ENCODE measurements at places on chromosomes 6 and 20.

DNA sequence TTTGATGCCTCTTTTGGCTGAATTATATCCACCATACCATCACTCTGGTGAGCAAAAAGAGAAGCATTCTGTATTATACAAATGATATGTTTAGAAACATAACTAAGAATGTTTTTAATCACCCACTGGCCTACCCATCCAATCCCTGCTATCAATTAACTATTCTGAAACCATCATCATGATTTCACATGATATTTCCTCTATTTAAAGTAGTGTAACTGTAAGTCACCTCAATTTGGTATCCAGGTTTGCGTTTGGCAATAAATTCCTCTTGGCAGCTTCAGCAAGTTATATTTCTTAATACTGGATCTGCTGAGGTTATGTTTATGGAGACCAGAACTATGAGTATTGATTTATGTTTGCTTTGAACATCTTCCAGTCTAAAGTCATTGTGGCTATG is 332.1 kb downstream of the UTRN start:
- DNase-seq: no peak

GRCh38 chr6:150078788-150079187 is 9.9 kb upstream of the ULBP3 start:
- no peak for DNase-seq

DNA sequence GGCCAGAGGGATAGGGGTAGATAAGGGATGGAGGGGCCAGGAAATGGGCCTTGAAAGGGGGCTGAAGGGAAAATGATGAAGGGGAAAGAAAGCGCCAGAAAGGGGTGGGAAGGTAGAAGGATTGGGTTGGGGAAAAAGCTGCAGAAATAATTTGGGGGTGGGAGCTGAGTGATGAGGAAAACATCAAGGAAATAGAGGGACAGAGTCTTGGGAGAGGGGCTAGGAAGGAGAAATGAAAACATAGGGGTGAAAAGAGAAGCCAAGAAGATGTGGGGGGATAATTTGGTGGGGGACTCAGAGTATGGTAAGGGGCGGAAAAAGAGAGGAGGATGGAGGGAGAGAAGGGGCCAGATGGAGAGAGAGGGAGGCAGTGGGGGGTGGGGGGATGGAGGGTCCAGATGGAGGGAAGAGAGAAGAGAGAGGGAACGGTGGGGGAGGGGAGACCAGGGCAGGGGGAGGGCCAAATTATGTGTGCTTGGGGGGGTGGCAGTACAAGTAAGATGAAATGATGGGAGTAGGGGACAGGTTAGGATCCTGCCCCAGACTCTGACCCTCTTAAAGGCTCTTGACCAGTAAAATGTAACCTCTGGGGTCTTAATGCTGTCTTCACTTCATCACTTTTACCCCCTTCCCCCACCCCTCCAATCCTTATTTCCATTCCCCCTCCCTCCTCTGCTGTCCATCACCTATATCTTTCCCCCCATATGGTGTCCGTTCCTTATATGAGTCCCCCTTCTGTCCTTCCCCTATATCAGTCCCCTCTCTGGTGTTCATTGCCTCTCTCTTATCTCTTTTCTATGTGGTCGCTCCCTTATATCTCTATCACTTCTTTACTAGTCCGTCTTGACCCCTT is 852 bp downstream of the SYNGAP1 start:
- no peak for DNase-seq

DNA sequence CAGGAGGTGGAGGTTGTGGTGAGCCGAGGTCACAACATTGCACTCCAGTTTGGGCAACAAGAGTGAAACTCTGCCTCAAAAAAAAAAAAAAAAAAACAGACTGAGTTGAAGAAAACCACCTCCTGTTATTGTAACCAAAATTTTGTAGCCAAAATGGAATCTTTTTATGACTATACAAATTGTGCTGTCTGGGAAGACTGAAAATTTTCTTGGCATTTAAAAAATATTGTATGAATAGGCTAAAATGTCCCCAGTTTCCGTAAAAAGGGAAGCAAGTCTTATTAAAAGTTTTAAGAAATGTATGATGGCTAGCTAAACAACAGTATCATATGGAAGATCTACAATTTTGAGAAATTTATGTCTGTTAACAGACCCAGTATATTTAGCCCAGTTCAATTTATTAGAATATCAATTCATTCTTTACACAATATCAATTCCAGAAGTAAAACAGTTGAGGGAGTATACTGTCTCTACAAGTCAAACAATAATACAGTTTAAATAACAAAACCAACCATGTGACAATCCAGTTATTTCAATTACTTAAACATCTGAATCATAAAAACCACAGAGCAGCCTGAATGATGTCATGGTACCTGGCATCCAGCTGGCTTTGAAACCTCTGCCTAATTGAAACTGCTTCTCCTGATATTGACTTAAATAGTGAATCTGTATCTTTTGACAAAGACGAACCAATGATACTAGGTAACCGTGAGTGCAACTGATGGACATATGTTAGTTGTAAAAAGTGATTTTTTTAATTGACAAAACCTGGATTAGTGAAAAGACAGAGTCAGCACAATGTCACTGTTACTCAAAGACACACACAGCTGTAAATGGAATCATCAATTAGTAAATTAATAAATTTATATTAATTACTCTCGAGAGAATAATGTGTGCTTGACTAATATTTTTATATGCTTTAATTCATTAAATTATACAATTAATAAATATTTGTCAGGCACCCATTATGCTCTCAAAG is 166.6 kb upstream of the MARCKS start:
- DNase-seq: no peak

- no peak for DNase-seq
These were observed 22.7 kb upstream of the HLA-DQA1 start for GRCh38 chr6:32614366-32615081.

DNA sequence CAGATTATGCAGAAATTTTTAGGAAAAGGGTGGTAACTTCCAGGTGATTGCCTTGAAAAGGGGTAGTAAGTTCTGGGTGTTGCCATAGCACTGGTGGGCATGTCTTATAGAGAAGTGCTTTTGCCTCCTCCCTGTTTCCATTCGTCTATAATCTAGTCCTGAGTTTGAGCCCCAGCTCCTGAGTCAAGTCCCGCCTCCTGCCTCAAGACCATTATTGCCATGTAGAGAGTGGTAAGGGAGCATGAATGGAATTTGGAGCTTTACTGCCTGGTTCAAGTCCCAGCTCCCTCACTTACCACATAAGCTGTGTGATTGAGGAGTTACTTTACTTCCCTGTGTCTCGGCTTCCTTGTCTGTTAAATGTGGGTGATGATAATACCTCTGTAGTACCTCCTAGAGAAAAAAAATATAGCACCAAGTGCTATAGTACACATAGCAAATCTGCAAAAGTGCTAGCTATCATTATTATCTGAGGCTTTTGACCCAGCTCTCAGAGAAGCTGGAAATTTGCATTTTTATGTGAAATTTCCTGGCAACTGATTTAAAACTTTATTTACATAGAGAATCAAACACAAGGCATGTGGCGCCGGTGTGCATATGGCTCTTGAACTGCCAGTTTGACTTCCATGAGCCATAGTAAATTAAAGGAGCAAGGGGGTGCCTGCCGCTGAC is 36.0 kb downstream of the TGM6 start:
- no peak for DNase-seq

GRCh38 chr6:67031451-67031850 is 1324.4 kb upstream of the EYS start:
- no peak for DNase-seq
